Left lobe of liver (tissue), 2 donors: ENCODE measurements at places on chromosomes 3 and 15.

DNA sequence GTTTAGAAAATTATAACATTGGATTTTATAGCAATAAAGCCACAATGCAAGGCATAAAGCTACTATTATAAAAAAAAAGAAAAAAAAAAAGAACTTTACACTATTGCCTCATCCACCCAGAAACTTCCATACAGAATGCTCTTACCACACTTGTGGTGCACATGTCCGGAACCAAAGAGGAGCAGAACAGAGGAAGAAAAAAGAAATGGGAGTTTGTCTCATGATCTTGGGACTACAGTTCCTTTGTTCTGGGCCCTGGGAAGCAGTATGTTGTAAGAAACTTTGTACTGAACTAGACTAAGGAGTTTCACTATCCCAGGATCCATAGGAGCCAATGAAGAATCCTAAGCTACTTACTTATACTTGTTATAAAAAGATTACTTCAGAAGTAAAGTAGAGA, 36.1 kb downstream of the FMN1 start:
- no peak for DNase-seq

DNA sequence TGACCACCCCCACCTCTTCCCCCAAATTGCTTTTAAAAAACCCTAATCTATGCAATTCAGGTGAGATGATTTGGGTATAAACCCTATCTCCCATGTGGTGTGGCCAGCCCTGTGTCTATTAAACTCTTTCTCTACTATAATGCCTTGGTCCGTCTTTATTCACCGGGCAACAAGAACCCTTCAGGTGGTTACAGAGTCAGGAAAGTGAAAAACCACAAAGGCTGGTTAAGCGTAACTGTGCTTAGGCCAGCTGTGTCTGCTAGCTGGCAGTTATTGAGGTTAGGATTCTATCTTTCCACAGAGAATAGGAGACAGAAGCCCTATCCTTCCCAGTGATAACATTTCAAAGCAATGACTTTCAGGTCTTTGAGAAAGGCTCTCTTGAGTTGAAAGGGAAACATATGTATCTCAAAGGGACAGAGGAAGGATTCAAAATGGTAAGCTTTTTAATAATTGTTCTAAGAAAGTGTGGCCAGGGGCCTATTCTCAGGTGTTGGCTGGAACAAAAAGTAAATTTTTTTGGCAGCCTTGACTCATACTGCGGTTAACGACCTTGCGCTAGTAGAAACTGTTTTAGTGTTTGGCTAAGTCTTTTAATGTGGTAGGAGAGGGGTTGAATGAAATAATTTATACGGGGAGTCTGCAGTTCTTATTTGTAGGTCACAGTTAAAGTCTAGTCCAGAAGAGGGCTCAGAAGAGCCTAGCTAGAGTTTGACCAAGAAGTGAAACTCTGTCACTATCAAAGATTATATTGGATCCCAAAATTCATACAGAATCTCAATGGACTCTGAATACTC, 89.0 kb downstream of the NPAP1 start:
- DNase-seq: no peak

DNA sequence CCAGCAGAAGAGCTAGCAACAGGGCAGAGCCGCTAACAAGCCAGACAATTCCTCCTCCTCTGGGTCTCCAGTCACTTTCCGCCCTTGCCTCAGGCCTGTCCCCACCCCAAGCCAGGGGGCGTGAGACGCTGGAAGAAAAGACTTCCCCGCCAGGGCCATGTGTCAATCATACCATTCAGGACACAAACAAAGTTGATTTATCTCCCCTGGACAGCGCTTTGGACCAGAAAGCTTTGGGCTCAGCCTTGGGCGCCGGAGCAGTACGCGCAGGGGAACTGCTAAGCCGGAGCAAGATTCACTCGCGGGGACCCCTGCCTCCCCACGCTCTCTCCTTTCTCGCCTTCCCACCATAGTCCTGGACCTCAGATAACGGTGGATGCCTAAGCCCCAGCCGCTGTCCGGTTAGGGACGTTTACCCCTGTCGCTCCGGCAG, 479 bp downstream of the LRRC2 start:
- no peak for DNase-seq

- DNase-seq: no peak
Measured at GRCh38 chr15:80153900-80154299, 1.1 kb downstream of the FAH start.

GRCh38 chr3:192339214-192339613, 388.1 kb downstream of the FGF12 start:
- no peak for DNase-seq

DNA sequence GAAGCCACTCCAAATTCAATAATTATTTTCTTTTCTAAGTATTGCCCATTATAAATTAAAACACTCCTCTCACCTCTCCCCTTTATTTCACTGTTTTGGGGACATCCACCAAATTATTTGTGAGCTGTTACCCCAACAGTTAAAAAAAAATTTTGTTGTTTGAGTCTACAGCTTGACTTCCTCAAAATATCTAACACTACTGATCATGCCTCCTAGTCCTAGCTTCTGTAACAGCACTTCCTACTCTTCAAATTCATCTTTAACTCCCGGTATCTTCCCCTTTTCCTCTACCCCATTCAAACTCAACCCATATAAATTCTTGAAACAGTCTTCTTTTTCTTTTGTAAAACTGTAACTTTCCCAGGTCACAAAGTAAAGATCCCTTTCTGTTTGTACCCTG, 15.9 kb downstream of the PARL start:
- DNase-seq: no peak
